GDM1 (cell line): ENCODE measurements at places on chromosomes 2 and 18.

DNA sequence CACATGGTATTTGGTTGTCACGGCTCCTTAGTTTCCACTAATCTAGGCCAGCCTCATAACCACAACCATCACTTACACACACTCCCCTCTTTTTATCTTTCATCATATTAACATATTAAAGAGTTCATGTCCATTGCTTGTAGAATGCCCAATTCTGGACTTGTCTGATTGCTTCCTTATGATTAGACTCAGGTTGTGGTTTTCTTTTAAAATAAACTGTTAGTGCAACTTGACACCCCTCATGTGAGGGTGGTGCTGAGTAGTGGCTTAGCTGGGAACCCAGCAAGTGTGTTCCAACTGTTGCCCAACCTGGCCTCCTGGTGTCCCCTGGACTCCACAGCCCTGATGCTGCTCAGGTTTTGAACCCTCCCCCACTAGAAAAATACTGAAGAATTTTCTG is 20.1 kb upstream of the CD207 start:
- DNase-seq, result no peak

DNA sequence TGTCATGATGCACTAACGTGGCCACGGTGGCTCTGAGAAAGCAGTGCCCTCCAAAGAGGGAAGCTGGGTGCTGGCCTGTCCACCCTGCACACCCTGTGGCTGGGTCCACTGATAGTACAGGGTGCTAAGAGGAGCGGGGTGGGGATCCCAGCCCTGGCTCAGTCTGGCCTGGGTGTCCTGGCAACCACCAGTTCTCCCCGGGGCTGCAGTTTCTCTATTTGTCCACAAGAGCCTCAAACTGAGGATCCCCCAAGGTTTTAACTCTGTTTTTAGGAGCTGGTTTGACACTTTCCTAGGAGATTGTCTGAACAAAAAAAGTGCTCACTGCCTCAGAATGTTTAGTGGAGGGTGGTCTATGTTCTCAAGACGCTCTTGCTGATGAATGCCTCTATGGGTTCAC is 29.0 kb downstream of the EDAR start:
- DNase-seq, result no peak

GRCh38 chr2:79903222-79904000 is 390.6 kb downstream of the CTNNA2 start:
- no peak for DNase-seq

DNA sequence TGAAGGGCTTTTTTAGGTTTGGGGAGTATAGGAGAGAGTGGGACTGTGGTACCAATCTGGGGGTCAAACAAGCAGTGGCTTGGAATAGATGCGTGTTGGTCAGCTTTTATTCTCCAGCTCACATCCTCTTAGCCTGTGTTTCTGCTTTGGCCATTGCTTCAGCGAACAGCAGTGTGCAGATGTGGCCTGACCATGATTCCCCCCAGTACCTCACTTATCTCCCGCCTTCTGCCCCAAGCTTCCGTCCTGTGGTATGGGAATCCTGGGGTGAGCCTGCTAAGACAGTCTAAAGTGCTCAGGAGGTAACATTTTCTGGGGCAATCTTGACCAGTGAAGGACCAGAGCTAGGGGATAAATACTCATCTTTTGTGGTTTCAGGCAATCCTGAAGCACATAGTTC is 84.9 kb upstream of the TNP1 start:
- DNase-seq, result no peak

DNA sequence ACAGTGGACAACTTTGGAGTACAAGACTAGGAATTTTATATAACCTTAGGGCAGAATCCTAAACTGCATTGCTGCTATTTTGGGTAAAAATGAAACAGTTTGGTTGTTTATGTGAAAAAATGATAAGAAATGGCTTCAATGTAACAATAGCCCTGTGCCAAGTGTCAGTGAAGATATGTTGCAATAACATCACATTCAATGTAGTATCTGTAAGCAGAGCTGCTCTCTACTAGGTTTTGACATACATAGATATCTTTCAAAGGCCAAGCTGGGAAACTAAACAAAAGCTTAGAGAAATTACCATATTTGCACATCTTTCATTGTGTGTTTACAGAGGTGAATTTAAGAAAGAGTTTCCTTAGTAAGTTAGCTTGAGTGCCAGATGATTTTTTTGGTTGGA is 135.0 kb upstream of the DOK6 start:
- no peak for DNase-seq

DNA sequence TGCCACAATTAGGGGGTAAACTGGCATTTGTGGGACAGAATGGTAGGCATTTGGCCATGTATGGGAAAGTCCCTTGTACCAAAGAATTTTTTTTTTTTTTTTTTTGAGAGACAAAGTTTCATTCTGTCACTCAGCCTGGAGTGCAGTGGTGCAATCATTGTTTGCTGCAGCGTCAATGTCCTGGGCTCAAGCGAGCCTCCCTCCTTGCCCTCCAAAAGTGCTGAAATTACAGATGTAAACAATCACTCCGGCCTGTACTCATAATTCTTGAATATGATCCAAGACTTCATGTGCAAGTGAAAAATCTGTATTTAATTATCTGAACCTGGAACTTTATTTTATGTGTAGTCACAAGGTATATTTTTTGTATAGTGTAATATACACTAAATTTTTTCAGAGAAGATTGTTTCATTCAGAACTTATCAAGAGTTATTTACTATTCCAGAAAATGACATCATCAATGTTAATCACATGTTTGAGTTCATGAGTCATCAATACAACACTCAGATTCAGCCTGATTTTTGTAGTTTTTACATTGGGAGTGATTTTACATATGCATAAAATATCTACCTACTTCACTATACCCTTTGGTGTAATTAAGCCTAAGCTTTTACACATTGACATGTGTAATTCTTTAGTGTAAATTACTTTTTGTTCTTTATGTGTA is 138.7 kb upstream of the L3MBTL4 start:
- DNase-seq, result no peak

DNA sequence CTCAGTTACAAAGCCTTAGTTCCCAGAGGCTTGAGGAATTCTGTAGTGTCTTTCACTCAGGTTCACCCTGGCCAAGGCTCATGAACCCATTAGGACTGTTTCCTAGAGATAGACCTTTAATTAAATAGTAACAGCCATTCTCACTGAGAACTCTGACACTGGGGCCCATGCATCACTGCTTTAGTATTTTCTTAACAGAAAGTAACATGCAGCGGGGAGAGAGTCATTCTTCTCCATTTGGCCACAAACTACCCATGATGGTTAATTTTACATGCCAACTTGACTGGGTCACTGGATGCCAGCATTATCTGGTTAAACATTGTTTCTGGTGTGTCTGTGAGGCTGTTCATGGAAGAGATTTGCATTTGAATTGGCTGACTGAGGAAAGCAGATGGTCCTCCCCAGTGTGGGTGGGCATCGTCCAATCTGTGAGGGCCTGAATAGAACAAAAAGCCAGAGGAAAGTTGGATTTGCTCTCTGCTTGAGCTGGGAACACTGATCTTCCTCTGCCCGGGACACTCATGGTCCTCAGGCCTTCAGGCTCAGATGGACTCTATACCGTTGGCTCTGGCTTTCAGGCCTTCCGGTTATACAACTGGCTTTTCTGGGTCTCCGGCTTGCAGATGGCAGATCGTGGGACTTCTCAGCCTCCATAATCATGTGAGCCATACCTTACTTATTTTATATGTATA is 5.6 kb upstream of the CPLX4 start:
- no peak for DNase-seq

DNA sequence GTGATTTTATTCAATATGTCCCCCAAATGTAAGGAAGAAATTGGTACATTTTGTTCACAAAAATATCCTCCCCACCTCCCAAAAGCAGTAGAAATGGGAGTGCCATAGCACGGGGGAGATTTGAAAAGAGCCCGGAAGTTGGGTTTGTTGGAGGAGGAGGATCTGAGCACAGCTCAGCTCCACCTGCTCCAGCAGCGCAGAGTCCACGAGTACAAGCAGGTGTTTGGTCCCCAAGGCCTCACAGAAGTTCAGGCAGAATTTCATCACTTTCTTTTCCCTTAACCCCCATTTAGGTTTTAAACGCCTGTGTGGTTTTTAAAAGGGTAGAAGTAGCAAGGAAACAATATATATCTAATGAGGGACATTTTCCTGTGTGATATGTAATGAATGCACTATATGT is 56.0 kb downstream of the TRAPPC12 start:
- DNase-seq, result no peak

GRCh38 chr18:6021306-6022073 is 126.2 kb upstream of the TMEM200C start:
- no peak for DNase-seq

DNA sequence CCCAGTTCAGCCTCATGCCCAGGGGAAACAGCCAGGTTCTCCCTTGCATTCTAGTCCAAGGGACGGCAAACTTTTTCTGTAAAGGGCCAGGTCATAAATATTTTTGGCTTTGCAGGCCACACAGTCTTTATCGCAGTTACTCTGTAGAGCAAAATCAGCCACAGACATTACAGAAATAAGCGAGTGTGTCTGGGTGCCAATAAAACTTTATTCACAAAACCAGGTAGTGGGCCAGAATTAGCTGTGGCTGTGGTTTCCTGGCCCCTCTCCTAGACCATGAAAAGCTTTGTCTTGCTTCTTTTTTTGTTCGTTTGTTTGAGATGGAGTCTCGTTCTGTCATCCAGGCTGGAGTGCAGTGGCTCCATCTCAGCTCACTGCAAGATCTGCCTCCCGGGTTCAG is 80.1 kb downstream of the EIPR1 start:
- no peak for DNase-seq

DNA sequence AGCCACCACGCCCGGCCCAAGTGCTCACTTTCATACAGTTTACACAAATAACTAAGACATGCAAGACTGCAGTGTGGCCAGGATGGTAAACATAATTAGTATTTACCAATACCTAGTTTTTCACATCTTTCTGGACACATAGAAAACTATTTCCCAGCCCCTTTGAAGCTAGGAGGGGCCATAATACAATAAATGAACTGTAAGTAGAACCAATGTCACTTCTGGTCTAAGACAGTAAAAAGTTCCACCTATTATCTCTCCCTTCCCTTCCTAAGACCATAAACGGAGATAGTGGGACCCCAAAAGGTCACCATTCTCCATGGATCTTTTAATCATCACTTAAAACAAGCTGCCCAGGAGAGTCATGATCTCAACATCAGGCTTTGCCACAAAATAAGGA is 51.0 kb downstream of the NBAS start:
- no peak for DNase-seq

GRCh38 chr2:160372585-160372984 is 121.0 kb downstream of the RBMS1 start:
- no peak for DNase-seq

- DNase-seq, result no peak
These were observed 614.3 kb downstream of the ZEB2 start for GRCh38 chr2:143905587-143905986.

DNA sequence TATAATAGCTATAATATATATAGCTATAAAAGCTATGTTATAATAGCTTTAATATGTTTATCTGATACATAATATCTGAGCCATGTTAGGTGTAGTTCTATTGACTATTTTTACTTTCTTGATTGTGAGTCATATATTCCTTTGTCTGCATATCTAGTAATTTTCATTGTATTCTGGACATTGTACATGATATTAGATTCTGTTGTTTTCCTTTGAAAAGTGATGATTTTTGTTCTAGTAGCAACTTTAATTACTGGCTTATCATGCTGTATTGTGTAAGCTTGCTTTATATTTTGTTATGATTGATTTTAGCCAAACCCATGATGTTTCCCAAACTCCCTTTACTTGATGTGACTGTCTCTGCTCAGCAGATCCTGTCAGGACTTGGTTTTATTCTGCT is 125.7 kb upstream of the TCF4 start:
- DNase-seq, result no peak

GRCh38 chr2:15243762-15244161 is 317.4 kb downstream of the NBAS start:
- DNase-seq, result no peak

- no peak for DNase-seq
These were observed 1.3 kb downstream of the EML6 start for GRCh38 chr2:54724560-54725342.

DNA sequence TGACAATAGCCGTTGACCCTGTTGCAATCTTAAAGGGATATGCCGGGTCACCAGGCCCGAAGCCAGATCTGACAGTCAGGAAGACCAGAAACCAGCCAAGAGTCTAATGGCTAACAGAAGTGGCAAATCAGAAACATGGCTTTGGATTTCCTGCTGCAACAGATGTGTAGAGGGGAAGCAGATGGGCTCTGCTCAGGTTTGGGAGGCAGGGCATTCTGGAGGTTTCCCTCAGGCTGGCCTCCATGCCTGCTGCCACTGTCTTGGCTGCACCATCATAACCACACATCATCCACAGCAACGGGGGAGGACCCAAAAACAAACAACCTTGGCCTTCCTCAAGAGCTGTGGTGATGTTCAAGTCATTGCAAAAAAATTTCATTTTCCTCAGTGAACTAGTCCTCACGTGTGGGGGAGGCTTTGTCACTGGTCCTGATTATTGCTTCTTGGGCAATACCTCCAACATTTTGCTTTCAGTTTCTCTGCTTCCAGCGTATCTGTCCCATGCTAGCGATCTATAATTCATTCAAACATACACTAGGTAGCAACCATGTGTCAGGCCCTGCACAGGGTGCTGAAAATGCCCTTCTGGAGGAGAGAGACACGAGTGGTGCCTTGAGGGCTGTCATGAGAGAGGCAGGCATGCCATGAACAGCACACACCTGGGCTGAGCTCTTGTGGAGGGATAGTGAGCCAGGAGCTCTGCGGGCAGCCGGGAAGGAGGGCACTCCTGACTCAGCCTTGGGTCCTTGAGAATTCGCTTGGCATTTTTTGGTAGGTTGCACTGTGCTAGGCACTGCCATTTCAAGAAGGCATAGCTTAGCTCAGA is 48.2 kb upstream of the LGALSL start:
- no peak for DNase-seq

DNA sequence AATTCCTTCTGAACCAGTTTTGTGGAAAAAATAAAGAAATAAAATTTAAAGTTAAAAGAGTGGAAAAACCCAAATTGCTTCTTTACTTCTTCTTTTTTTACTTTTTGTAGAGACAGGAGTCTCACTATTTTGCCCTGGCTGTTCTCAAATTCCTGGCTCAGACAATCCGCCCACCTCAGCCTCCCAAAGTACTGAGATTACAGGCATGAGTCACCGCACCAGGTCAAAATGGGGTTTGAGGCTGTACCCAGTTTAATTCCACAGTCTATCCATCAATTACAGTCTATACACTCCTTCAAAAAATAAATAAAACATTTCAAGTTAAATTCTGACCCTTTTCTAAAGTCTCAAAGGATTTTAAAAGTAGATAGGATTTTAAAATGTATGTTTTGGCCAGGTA is 120.3 kb downstream of the FAM161A start:
- DNase-seq, result no peak

DNA sequence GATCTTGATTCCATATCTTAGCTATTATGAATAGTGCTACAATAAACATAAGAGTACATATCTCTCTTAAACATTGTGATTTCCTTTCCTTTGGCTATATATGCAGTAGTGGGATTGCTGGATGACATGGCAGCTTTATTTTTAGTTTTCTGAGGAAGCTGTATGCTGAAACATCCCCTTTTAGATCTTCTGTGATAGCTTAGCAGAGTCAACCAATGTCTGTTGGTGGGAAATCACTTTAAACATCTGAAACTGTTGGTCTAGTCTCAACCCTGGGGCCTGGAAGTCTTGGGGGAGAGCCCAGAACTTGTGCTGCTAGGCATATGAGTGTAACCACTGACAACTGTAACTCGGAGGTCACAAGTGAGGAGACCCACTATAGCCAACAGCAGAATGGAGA is 378.6 kb upstream of the SLC14A2 start:
- DNase-seq, result peak; percentile 71
